ENCODE measurements at places on chromosomes 7 and 10. TPM values are rescaled to one million over a fixed set of nuclear protein-coding genes. Genes with fewer than 3 reads are reported as not detected.

DNA sequence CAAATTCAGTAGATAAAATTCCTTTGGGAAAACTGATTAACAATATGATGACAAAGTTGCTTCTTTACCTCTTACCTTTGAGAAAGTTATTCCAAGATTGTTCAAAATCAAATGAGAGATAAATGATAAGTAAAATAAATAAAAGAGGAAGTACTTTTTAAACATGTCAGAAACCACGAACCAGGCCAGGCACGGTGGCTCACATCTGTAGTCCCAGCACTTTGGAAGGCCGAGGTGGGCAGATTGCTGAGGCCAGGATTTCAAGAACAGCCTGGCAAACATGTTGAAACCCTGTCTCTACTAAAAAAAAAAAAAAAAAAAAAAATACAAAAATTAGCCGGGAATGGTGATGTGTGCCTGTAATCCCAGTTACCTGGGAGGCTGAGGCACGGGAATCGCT is 296.6 kb downstream of the HGF start:
- peaks cover 6% of the 10 kb centered on the region for H3K4me1 ChIP-seq
- no peaks in the 10 kb centered on the region for H3K36me3 ChIP-seq
- H3K27me3 ChIP-seq = no peaks in the 10 kb centered on the region
- H3K4me3 ChIP-seq = no peak overlapping the region
- DNase-seq = no peak

DNA sequence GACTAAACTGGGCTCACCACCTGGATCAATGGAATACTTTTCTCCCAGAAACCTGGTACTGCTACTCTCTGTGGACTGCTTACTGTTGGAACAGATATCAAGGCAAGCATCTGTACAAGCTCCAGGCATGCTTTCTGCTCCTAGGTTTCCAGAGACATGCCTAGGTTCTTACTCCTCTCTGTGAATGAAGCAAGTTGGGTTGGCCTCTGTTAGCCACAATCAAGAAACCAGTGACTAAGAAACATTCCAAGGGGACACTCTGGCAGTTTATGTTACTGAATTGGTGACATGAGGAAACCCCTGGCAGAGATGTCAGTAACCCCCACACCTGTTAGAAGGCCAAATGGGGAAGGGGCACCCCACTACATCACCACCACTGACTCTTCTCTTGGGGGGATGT is 121.9 kb downstream of the GFRA1 start:
- no peaks in the 10 kb centered on the region for H3K36me3 ChIP-seq
- no peak overlapping the region for H3K27ac ChIP-seq
- DNase-seq = no peak

DNA sequence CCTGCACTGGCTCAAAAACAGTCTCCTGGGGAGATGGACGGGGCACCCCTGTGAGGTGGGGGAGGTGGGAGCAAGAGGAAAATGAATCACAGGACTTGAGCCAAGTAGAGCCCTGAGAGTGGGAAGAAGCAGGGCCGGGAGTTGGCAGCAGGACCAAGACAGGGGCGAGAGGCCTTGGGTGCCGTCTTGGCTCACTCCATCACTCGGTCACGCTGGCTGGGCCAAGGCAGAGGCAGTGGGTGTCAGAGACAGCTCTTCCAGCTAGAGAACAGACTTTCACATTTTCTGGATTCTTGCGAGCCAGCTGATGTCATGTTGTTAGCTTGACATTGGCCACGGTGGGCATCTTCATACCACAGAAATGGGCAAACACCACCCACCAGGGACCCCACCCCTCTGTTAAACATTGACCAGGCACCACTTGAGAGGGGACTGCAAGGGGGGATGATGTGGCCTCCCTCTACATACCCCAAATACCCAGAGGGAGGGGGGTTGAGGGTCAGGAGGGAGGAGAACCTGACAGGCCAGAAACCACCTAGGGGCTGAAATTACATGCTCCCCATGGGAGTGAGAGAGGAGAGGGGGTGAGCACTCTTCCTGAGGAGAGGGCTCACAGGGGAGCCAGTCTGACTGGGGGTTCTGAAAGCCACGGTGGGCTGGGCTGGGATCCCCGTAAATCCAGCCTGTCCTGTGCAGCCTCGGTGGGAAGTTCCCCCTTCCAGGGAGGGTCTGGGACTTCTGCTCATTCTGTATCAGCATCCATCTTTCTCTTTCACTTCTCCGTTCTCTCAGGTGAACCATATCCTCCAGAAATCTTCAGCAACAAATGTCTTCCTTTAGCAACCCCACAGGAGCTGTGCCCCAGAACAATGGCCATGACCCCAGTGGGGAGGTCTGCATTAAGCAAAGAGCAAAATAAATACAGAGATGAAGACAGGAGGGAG is 19.6 kb downstream of the CAMK2B start:
- no peak overlapping the region for H3K4me3 ChIP-seq
- peaks cover 11% of the 10 kb centered on the region for H3K27me3 ChIP-seq
- H3K27ac ChIP-seq = no peak overlapping the region
- no peaks in the 10 kb centered on the region for H3K36me3 ChIP-seq
- no peak for DNase-seq

The VGF gene
- not detected for polyA plus RNA-seq

DNA sequence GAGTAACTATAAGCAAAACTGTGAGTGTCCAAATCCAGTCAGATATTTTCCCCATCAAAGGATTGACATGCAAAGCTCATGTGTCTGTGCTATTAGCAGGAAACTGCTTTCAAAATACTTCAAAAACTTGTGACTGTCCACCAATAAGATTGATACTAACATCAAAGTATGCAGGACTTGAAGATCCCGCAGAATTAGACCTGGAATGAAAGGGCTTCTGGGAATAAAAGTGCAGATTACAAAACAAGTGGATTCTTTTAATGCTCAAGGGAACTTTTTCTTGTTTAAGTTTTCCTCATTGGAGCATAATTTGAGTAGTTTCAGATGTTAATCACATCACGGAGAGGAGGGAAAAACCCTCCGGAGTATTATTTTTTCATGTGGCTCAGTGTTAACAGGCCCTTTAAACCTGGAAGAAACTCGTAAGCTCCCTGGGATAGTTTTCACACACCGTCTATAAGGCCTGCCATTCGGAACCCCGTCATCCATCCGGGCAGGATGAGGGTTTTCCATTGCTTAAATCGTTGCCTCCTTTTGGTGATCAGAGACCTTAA is 33.9 kb upstream of the MKX start:
- no peak overlapping the region for H3K4me3 ChIP-seq
- H3K4me1 ChIP-seq = no peaks in the 10 kb centered on the region
- peak; percentile 74 for DNase-seq
- H3K36me3 ChIP-seq = no peaks in the 10 kb centered on the region

DNA sequence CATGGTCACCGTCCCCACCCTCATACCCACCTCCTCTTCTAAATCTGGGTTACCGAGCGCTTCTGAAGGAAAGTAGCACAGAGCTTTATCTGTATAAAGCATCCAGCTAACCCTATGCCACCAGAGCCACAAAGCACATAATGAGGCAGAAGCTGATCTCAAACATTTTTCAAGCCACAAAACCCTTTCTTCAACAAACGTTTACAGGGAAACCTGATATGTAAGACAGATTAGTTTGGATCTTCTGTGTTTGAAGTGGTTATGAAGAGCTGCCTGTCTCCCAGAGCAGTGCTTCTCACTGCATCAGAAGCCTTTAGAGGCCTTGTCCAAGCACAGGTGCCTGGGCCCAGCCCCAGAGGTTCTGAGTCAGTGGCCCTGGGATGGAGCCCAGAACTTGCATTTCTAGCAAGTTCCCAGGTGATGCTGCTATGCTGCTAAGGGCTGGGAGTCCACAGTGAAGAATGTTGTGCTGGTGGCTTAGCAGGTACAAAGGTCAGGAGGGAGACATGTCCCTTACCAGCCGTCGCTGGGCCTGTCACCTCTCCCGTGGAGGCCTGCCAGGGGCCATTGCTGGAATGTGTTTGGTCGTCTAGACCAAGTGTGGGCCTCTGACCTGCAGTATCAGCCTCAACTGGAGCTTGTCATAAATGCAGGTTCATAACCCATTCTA is 90.4 kb downstream of the TAF3 start:
- H3K27ac ChIP-seq = no peak overlapping the region
- H3K4me3 ChIP-seq = no peak overlapping the region
- DNase-seq = no peak
- H3K36me3 ChIP-seq = no peaks in the 10 kb centered on the region

DNA sequence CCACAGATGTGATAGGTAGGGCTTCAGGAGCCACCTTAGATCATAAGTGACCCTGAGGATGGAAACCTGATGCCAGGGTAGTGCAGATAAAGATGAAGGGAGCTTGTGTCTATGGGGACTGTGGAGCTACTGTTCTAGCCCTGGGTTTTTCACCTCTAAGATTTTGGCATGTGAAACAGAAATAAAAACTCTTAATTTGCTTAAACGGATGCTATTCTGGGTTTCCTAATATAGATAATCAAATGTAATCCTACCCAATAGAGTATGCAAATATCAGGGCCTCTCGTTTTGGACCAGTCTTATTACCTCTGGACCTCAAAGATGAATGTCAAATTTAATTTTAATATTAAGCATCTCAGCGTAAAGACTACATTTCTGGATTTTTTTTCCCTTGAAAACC is 49.3 kb downstream of the ABCB4 start:
- no peaks in the 10 kb centered on the region for H3K27me3 ChIP-seq
- H3K36me3 ChIP-seq = no peaks in the 10 kb centered on the region
- H3K27ac ChIP-seq = no peak overlapping the region
- DNase-seq = no peak
- no peak overlapping the region for H3K4me3 ChIP-seq
- no peaks in the 10 kb centered on the region for H3K4me1 ChIP-seq

The SPDYE2 gene
- polyA plus RNA-seq = 4.9 TPM

DNA sequence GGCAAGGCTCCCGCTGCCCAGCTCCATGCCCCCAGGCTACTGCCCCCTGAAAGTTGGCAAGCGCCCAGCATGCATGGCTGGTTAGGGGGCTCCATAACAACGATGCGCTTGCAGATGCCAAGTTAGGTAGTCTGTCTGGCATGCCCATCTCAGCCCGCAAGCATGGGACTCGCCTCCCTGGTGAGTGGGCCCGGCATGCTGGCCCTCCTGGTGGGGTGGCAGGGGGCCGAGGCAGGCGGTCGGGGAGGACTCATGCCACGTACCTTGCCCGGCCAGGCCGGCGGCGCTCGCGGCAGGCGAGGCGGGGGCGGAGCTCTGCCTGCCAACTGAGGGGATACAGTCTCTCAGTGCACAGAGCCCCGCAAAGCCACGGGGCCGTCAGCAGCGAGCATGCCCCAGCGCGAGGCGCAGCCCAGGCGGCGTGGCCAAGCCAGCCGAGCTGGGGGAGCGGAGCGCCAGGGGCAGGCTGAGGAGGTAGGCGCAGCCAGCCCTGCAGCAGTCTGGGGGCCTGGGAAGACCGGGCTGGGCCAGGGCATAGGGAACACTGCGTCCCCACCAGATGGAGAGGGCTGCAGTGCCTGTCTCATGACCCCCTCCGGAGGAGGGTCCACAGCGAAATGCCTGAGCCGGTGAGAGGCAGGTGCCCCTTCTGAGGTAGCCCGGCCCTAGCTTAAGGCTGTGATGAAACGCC is 28.0 kb upstream of the NDST2 start:
- H3K36me3 ChIP-seq = peaks cover 72% of the 10 kb centered on the region
- H3K4me3 ChIP-seq = no peak overlapping the region
- H3K27ac ChIP-seq = no peak overlapping the region
- H3K27me3 ChIP-seq = no peaks in the 10 kb centered on the region

The FAM25C gene
- polyA plus RNA-seq = not detected

DNA sequence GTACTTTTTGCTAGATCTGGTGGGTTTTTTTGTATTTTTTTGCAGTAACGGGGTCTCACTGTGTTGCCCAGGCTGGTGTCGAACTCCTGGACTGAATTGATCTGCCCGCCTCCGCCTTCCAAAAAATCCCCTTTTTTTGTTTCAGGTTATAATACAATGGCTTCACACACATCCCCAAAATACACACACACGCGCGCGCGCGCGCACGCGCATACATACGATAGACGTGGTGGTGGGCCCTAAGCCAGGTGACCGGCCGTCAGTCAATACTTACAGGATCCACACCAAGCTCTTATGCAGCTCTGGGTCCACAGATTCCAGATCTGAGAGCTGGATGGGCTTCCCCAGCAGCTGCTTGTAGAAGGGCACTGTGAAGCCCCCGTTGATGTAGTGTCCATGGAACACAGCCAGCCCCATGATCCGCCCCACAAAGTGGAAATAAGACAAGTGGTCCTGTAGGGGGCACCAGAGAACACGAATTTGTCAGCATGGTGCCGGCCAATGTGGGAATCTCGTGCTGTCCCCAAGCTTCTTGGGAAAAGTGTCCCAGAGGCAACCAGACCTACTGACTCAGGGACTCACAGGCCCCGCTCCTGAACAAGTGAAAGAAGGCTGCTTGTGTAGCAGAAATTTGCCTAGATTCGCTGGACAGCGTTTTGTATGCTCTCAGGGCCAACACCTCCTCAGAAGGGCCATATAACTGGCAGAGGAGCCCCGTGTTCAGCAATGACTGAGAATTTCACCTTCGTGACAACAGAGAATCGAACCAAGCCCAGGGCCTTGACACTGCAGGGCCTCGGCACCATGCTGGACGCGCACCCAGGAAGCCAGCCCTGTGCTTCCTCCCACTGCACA is 103.6 kb downstream of the SMURF1 start:
- no peaks in the 10 kb centered on the region for H3K27me3 ChIP-seq
- peak overlapping the region; percentile 20 for H3K27ac ChIP-seq
- H3K4me1 ChIP-seq = peaks cover 5% of the 10 kb centered on the region
- peak; percentile 91 for DNase-seq

The GRM3 gene
- polyA plus RNA-seq = 0.12 TPM

The ANK3 gene
- polyA plus RNA-seq = 158 TPM

The ADCYAP1R1 gene
- polyA plus RNA-seq = 6.4 TPM

DNA sequence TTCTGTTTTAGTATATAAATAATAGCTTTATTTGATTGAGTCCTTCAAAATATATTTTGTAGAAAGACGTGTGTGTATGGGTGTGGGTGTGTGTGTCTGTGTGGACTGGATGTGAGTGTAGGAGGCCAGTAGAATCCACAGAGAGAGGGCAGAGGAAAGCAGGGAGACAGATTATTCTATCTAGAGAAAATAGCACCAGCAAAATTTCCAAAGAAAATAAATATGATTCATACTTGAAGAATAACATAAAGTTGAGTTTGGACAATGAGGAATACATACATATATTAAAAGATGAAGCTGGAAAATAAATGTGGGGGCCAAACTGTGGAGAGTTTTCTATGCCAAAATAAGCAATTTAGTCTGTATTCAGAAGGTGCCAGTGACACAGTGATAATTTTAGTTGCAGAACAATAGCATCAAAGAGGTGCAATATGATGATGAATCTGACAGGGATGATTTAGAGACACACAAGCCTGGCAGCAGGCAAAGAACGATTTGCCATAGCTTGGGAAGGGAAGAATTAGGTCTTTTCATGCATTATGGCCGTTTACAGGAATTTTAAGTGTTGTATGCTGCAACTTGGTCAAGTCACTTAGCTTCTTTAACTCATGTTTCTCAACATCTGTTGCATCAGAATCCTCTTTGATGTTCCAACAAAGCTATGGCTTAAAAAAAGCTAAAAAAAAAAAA is 121.3 kb downstream of the SEMA3A start:
- H3K4me1 ChIP-seq = no peaks in the 10 kb centered on the region
- no peak overlapping the region for H3K4me3 ChIP-seq
- no peak overlapping the region for H3K27ac ChIP-seq
- H3K27me3 ChIP-seq = no peaks in the 10 kb centered on the region
- DNase-seq = peak; percentile 23

All from muscle of leg (tissue), 16 donors.